ENCODE measurements at places on chromosomes 6 and 20.

- no peak for DNase-seq
These were observed 8.6 kb downstream of the SNPH start for GRCh38 chr20:1274485-1275311.

DNA sequence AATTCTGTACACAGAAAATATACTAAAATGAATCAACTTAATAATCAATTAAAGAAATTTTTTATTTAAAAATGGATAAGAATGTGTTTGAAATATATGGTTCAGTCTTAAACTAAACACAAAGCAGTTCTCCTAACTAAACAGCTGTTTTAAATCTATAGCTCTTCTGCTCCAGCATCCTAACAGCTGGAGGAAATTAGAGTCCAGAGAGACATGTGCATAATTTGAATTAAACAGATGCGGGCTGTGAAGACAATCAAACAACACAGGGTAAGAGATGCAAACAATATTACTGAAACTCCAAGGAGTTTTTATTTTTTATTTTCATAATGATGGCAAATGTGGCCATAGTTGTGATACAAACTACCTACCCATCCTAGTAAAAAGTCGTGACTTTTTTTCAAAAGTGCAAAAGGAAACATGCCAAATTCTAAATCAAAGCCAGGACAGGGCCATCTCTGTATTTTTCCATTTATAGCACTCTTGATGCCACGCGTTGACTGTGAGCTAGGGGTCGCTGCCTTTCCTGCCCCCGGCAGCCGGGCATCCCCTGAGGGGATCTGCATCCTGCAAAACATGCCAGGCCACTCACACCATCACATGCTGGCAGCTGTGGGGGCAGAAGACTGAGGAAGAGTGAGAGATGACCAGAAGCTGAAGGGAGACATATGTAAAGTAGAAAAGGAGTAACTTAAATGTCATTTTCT is 310.6 kb downstream of the PRKN start:
- no peak for DNase-seq

DNA sequence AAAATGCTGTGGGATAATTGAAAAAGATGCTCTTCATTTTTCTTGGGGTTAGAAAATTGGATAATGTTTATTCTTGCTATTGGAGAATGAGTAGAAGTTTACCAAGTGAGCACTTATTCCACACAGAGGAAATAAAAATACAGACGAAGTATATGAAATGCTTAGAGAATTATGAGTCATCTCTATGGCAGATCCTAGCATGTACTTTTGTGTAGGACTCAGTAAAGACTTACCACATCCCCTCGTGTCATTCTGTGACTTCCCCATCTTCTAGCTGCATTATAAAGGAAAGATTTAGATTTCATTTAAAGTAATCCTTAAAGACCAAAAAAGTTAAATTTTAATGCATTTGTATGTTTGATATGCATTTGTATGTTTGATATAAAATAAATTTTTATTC is 685.6 kb downstream of the TBC1D32 start:
- DNase-seq, result no peak

DNA sequence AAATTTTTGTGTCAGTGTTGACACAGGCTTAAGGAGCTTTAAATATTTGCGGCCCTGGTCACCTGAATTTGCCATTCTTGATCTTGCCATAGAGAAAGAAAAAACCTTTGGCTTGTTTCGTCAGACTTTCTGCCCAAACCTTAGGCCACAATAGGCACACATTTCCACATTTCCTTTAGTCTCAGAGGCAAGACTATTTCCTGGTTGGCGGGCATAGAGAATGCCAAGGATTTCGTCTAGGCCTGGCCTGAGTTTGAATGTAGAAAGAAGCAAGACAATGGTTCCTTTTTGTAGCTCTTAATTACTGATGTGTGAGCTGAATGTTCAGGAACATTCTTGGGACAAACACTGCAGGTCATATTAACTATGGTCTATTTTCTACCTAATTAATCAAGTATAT is 108.1 kb downstream of the TRMT11 start:
- no peak for DNase-seq

GRCh38 chr20:48635791-48636267 is 192.0 kb downstream of the PREX1 start:
- peak; percentile 98 for DNase-seq

GRCh38 chr20:45861221-45862075 is 4.0 kb downstream of the ZSWIM3 start:
- no peak for DNase-seq

GRCh38 chr6:121733234-121733633 is 297.8 kb downstream of the GJA1 start:
- DNase-seq, result no peak

DNA sequence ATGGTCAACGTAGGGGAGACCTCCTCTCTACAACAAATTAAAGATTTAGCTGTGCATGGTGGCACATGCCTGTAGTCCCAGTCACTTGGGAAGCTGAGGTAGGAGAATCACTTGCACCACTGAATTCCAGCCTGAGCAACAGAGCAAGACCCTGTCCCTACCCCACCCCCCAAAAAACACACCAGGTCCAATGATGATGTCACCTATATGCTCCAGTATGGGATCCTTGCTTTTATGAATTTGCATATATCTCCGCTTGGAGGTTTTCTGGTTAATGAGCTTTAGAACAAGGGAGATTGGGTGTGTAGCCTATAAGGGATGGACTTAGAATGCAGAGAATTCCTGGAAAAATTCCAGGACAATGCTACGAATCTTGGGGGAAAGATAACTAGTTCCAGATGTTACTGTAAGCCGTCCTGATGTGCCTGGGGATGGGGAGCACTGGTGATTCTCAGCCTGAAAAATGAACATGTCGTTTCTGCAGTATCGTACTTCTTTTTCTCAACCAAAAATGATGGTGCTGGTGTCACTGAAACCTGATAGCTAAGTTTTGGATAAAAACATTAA is 61.1 kb downstream of the ZBTB2 start:
- no peak for DNase-seq

- DNase-seq, result peak; percentile 90
These were observed 8.1 kb upstream of the GUCA1A start for GRCh38 chr6:42165016-42165415.

GRCh38 chr6:110020888-110021287 is 42.8 kb downstream of the GPR6 start:
- DNase-seq, result no peak

DNA sequence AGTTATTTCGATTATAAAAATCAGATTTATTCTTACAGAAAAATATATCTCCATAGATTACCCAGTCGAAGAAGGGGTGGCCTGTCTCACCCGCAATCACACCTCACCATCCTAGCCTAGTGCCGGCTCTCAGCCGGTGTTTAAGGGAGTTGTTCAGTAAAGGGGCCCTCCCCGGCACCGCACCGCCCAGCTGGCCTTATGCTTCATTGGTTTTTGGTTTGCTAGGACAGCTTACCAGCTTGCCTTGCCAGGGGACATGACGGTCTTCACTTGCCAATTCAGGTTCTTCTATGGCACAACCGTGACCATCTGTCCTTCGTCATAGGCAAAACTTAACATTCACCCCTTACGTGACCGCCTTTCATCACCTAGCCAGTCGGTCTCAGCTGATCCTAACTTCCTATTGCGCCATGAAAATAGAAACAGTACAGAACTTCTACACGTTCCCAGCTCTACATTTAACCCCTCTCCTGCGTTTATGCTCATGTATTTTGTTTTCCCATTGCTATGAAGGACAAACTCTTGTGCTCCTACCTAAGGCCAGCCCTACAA is 44.7 kb upstream of the SLC22A16 start:
- DNase-seq, result no peak

DNA sequence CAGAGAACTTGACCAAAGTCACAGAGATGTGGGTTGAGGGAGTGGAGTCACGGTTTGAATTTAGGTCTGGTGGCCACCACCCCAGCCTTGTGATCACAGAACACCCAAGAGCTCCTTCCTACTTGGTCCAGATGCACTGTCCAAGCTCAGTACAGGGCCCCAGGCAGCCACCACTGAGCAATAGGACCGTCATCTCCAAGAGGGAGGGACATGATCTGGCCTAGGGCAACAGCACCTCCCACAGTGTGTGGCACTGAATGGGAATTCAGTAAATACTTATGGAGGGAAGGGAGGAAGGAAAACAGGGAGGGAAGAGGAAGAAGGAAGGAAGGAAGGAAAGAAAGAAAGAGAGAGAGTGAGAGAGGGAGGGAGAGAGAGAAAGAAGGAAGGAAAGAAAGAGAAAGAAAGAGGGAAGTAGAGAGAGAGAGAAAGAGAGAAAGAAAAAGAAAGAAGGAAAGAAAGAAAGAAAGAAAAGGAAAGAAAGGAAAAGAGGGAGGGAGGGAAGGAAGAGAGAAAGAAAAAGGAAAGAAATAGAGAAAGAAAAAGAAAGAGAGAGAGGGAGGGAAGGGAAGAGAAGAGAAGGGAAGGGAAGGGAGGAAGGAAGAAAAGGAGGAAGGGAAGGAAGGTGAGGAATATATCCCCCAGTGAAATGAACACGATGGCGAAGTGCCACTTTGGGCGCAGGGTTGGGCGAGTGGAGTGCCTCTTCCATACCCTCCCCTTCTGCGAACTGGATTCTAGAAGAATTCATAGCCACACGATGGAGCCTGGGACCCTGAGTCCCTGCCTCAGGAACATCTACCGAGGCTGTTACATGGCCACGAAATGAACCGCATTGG is 243.7 kb downstream of the TFAP2C start:
- no peak for DNase-seq

DNA sequence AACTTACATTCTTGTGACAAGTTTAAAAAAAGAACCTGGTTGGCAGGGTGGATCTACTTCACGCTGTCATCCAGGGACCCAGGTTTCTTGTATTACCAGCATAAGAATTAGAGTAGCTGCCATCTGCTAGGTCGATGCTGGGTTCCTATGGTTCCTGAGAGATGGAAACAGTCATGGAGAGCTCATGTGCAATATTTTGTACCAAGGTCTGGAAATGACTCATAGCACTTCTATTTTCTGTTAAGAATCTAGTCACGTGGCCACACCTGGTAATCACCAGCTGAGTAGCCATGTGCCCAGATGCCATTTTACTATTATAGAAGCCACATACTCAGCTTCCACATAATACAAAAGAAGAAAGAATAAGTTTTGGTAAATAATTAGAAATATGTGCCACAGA is 171.3 kb downstream of the CD83 start:
- DNase-seq, result no peak

Data from osteoblast (primary cell).